T-cell (primary cell): ENCODE measurements at places on chromosomes 4 and X.

DNA sequence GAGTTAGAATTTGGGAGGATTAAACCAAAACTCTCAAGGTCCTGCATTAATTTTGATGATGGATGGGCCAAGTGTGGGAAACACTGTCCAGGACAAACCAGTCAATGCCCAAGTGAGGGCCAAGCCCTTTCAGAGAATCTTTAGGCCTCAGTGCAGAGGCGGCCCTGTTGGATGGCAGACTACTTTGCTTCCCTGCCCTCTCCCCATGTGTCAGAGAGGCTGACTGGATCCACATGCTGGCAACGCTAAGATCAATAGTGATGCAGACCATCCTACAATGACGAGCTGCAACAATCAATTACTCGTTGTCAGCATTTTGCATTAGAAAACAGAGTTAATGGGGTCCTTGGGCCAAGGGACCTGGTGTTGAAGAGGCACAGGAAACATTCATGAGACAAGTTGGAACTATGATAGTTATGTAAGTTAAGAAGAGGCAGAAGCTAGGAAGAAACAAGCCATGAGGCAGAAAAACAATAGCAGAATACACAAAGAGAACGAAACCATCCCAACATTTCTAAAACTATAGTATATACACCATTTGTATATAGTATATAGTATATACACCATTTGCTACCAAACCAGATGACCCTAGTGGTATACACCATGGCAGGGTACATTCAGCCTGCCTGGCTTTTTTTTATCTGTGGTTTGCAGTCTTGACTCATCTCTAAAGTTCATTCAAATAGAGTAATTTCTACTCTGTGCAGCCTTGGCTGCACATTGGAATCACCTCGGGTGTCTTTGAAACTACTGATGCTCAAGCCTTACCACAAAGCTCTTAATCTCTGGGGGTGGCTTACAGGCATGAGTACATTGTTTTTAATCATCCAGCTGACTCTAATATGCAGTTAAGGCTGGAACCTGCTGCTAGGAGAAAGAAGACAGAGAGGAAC is 147.7 kb upstream of the GYPA start:
- H3K4me1 ChIP-seq = no peaks in the 10 kb centered on the region
- no peak for DNase-seq
- H3K36me3 ChIP-seq = no peaks in the 10 kb centered on the region
- no peak overlapping the region for H3K4me3 ChIP-seq

GRCh38 chrX:72487661-72488060 is 85.0 kb downstream of the HDAC8 start:
- peaks cover 12% of the 10 kb centered on the region for H3K36me3 ChIP-seq
- no peaks in the 10 kb centered on the region for H3K27me3 ChIP-seq
- H3K27ac ChIP-seq = no peak overlapping the region
- no peaks in the 10 kb centered on the region for H3K4me1 ChIP-seq
- H3K4me3 ChIP-seq = no peak overlapping the region

DNA sequence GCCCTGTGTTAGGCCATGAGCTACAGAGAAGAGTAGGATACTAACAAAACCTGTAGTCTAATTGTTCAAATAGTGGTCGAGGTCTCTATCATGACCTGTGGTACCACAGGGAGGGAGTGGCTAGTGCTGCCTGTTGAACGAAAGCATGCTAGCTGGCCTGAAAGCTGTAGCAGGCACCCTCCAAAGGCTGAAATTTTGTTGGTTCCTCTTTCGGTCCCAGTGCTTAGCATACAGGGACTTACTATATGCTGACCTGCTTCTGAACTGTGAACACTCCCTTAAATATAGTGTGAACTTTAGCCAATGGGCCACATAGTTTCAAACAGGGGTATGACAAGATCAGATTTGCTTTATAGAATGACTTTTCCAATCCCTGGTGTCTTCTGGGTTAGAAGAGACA is 113.4 kb downstream of the PJA1 start:
- no peaks in the 10 kb centered on the region for H3K4me1 ChIP-seq
- H3K36me3 ChIP-seq = no peaks in the 10 kb centered on the region
- no peak overlapping the region for H3K27ac ChIP-seq
- H3K4me3 ChIP-seq = no peak overlapping the region
- DNase-seq = no peak

GRCh38 chr4:99645036-99645435 is 12.6 kb downstream of the C4orf54 start:
- peaks cover 2% of the 10 kb centered on the region for H3K27me3 ChIP-seq
- H3K36me3 ChIP-seq = no peaks in the 10 kb centered on the region
- H3K4me1 ChIP-seq = no peaks in the 10 kb centered on the region
- DNase-seq = no peak
- H3K27ac ChIP-seq = no peak overlapping the region

GRCh38 chr4:184453365-184454160 is 20.8 kb downstream of the IRF2 start:
- H3K4me3 ChIP-seq = no peak overlapping the region
- peaks cover 19% of the 10 kb centered on the region for H3K4me1 ChIP-seq
- peak overlapping the region; percentile 71 for H3K27ac ChIP-seq
- no peaks in the 10 kb centered on the region for H3K27me3 ChIP-seq
- peak; percentile 30 for DNase-seq

DNA sequence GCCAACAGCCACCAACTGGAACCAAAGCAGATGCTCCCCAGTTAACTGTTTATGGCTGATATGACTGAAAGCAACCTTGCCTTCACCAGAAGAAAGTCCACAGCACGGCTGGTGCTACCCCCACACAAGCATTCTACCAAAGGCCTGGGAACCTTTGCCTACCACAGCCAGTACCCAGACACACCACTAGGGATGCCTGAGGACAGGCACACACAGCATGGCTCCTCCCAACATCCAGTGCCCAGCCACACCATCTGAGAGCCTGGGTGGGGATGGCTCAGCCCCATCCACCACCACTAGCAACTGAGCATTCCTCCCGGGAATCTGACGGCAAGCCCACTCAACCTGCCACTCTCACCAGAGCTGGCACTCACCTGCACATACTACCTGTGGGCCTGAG is 178.6 kb downstream of the SLC7A11 start:
- H3K4me1 ChIP-seq = no peaks in the 10 kb centered on the region
- H3K27ac ChIP-seq = no peak overlapping the region
- no peaks in the 10 kb centered on the region for H3K27me3 ChIP-seq
